GM23248 (cell line): ENCODE measurements at places on chromosomes 3 and 15. TPM values are rescaled to one million over a fixed set of nuclear protein-coding genes. Genes with fewer than 3 reads are reported as not detected.

Gene SERPINI2
- polyA plus RNA-seq = not detected in 2 replicates

Gene IL16
- polyA plus RNA-seq = 0.53 and 0.94 TPM in 2 replicates

Gene UPK1B
- polyA plus RNA-seq = not detected in 2 replicates

Gene CPNE9
- polyA plus RNA-seq = not detected in 2 replicates

Gene GOLGA8J
- polyA plus RNA-seq = not detected in 2 replicates

Gene ZNF774
- polyA plus RNA-seq = 0.66 and 1.6 TPM in 2 replicates

Gene C3orf33
- polyA plus RNA-seq = 4.6 and 4.7 TPM in 2 replicates

Gene NANOGP8
- not detected in 2 replicates for polyA plus RNA-seq

Gene PLSCR5
- polyA plus RNA-seq = not detected in 2 replicates

Gene DNAH12
- polyA plus RNA-seq = 0.11 TPM in 1 of 2 replicates, not detected in the other

Gene TNFSF10
- not detected in 2 replicates for polyA plus RNA-seq

Gene ACOX2
- polyA plus RNA-seq = 19.9 and 23.6 TPM in 2 replicates

Gene GUCA1C
- not detected in 2 replicates for polyA plus RNA-seq

Gene RPL39L
- 21.8 and 22.0 TPM in 2 replicates for polyA plus RNA-seq

Gene SEC62
- polyA plus RNA-seq = 185 and 193 TPM in 2 replicates

Gene DISP2
- polyA plus RNA-seq = 0.13 and 0.51 TPM in 2 replicates

Gene PPP1R14D
- not detected in 2 replicates for polyA plus RNA-seq

Gene RAB8B
- polyA plus RNA-seq = 37.8 and 43.6 TPM in 2 replicates
